Stimulated activated CD4-positive, alpha-beta T cell treated with anti-CD3 and anti-CD28 coated beads, TNF-alpha, amount 100 ng/mL, for 4 hours (primary cell): ENCODE measurements at places on chromosomes 7 and 10.

- DNase-seq, result no peak
Observed at GRCh38 chr7:1814089-1814811, 144.2 kb downstream of the ELFN1 start.

DNA sequence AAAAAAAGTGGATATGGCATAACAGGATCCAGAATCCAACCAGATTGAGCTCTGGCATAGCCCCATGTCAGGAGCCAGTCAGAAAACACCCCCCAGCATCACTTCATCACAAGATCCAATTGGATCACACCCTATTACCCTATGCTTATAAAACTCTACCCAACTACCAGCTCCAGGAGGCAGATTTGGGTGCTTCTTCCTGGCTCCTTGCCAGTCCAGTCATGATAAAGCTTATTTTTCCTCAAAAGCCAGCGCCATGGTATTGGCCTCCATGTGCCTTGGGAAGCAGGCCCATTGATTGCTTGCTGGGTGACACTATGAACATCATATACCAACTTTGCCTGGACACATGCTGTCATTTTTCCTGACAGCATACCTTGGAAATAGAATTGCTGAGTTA, 281.4 kb upstream of the MKLN1 start:
- DNase-seq, result no peak

- DNase-seq, result no peak
Observed at GRCh38 chr10:131816941-131817700, 83.7 kb upstream of the PPP2R2D start.

GRCh38 chr7:128390871-128391565, 18.8 kb downstream of the IMPDH1 start:
- DNase-seq, result no peak

DNA sequence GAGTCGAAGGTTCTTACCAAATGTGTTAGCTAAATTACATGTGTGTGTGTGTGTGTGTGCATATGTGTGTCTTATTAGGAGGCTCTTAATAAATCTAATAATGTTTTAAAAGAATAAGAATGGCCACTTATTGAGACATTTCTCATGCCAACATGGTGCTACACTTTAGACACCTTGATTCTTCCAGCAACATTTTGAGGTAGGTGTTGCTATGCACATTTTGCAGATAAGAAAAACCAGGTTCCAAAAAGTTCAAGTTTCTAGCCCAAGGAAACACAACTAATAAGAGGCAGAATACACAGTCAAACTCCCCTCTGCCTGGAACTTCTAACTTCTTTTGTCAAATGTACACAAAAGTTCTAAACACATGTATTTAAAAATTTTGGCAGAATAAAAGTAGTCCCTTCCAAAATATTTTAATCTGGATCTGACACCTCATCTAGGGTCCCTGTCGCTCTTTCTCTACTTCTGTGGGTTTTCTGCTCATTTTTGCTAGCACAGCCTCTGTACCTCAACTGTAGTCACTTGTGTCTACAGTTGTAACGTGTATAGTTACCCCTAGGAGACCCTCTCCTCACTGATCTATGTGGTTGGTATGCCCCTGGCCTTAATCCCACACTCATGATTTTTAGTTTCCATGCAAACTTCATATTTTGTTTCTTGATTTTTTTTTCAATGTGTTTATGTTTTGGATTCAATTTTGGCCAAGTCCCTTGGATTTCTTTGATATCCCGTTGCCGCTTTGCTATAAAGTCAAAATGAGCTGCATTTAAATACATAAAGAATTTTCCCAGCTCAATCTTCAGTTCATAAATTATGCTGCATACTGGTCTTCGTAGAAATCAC, 4.3 kb downstream of the ANKRD1 start:
- DNase-seq, result no peak

- DNase-seq, result no peak
Observed at GRCh38 chr10:77702166-77702565, 64.6 kb upstream of the KCNMA1 start.

GRCh38 chr7:91824201-91824600, 56.3 kb downstream of the MTERF1 start:
- DNase-seq, result no peak

DNA sequence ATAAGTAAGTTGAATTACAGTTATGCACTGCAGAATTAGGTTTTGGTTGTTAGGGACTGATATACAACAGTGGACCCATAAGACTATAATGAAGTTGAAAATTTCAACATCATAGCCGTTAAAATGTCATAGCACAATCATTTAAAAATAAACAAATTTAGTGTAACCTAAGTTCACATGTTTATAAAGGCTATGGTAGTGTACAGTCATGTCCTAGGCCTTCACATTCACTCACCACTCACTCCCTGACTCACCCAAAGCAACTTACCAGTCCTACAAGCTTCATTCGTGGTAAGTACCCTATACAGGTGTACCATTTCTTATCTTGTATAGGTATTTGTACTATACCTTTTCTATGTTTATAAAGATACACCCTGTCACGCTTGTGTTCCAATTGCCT, 113.7 kb downstream of the RAB11FIP2 start:
- no peak for DNase-seq

DNA sequence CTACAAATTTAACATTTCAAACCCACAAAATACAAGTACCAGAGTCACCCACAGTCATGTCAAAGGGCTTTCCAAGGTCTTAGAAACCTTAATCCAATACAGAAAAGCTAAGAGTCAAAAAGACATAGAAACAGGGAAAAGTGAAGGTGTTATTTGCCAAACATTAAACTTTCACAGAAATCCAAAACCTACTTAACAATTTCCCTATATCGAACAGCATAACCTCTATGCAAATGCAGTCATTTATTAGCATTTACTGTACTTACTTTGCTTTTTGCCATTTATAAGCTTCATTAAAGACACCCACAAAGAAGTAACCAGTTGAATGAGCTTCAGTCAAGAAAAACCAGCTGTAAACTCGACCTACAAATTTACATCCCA, 1.6 kb downstream of the PANK1 start:
- no peak for DNase-seq

- DNase-seq, result no peak
Observed at GRCh38 chr10:132182591-132182990, 4.2 kb upstream of the DPYSL4 start.

DNA sequence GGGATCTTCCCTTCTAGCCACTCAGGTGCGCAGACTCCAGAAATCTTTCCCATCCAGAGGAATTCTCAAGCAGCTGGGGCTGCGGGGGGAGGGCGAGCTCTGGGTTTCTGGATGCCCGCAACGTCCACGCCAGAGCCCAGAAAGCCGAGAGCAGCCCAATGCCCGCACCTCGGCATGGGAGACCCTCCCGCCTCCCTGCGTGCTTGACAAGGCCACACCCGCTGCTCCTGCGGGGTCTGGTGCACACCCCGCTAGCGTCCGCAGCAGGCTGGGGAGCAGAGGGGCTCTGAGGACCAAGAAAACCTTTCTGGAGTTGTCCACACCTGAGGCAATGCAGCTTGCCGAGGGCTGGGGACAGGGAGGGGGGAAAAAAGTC, 66.2 kb downstream of the SLC29A4 start:
- no peak for DNase-seq

GRCh38 chr7:1065585-1066241, 21.4 kb downstream of the GPR146 start:
- DNase-seq, result peak; percentile 66

- DNase-seq, result no peak
Observed at GRCh38 chr7:18117482-18117881, 89.8 kb upstream of the PRPS1L1 start.

GRCh38 chr7:71238581-71239295, 106.8 kb downstream of the GALNT17 start:
- no peak for DNase-seq

GRCh38 chr7:95102662-95103061, 195.3 kb downstream of the PPP1R9A start:
- no peak for DNase-seq

DNA sequence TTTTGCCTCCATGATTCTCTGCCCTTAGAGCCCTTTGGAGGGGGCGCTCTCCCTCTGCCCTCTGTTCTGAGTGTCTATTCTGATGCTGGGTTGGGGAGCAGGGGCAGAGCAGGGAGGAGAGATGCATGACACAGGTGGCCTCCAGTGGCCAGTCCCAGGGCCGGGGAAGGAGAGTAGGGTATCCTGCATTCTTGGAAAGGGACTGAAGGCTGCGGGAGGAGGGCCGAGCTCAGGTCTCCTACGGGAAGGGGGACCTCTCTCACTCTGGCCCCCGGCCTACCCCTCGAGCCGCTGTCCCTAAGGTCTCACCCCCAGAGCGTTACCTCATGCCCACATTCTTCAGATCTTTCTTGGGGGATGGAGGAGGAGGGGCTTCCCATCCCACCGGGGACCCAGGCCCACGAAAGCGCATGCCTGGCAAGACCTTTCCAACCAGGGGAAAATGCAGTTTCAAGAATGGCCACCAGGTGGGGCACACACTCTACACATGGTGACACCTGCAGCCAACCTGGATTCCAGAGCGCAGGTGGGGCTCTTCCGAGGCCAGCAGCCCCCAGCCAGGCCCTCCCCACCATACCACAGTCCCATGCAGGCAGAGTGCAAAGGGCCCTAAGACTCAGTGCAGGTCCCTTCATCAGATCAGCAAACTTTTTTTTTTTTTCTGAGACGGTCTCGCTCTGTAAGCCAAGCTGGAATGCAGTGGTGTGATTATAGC, 86.4 kb downstream of the MYL10 start:
- DNase-seq, result peak; percentile 55

DNA sequence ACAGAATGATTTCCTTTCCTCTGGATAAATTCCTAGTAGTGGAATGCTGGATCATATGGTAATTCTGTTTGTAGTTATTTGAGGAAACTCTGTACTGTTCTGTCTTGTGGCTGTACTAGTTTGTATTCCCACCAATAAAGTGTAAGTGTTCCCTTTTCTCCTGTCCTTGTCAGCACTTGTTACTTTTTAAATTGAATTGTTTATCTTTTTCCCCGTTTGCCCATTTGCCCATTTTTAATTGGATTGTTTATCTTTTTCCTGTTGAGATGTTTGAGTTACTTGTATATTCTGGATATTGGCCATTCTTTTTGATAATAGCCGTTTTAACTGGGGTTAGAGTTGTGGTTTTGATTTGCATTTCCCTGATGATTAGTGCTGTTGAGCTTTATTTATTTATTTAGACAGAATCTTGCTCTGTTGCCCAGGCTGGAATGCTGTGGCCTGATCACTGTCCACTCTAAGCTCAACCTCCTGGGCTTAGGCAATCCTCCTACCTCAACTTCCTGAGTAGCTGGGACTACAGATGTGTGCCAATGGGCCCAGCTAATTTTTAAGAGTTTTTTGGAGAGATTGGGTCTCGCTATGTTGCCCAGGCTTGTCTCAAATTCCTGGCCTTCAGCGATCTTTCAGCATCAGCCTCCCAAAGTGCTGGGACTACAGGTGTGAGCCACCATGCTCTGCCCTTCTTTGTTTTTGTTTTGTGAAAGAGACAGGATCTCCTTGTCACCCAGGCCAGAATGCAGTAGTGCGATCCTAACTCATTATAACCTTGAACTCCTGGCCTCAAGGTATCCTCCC, 23.0 kb downstream of the BMPR1A start:
- DNase-seq, result no peak

GRCh38 chr7:151080067-151080521, 515 bp downstream of the FASTK start:
- no peak for DNase-seq

- DNase-seq, result no peak
Observed at GRCh38 chr7:144854839-144855424, 19.1 kb upstream of the TPK1 start.

- DNase-seq, result no peak
Observed at GRCh38 chr7:105304040-105304895, 84.5 kb downstream of the SRPK2 start.

GRCh38 chr10:17831896-17832295, 22.7 kb downstream of the MRC1 start:
- no peak for DNase-seq

GRCh38 chr7:47196106-47196645, 385.7 kb downstream of the TNS3 start:
- no peak for DNase-seq

GRCh38 chr10:46525824-46526681, 30.4 kb downstream of the GPRIN2 start:
- no peak for DNase-seq

GRCh38 chr7:45978010-45978681, 57.1 kb upstream of the IGFBP3 start:
- DNase-seq, result no peak

- DNase-seq, result no peak
Observed at GRCh38 chr10:126110489-126111180, 214.3 kb downstream of the FANK1 start.
